ENCODE measurements at places on chromosomes 13 and 19.

DNA sequence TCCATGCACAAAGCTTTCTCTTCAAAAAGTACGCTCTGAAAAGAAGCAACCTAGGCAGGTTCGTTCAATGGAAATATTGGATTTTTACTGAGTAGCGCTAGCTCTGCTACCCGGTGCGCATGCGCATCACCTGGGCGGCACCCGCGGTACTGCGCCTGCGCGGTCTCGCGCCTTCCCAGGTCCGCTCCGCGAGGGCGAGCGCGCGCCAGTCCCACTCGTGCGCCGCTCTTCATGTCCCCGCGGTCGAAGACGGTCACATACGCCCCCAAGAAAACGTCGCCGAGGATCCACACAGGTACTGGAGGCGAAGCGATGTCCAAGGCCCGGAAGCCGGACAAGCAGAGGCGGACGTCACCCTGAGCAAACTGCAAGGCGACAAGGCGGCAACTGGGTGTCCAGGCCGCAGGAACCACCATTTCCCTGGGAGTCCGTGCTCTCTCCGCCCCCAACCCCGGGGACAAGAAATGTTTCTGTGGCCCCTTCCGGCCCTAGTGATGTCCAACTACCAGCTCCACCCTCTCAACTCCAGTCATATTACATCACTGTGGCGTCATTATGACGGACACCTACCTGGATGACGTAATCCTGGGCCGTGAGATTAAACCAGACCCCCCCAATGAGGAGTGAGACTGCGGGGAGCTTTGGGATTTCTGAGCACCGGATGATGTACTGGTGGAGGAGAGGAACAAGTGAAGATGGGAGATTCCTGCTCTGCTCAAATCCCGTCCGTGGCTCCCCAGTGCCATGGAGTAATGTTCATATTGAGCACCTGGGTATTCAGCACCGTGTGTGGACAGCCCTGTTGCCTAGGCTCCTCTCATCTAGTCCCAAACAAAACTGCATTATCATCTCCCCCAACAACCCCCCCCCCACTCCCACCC lies 4.8 kb upstream of the KCNC3 start:
- DNase-seq = no peak

DNA sequence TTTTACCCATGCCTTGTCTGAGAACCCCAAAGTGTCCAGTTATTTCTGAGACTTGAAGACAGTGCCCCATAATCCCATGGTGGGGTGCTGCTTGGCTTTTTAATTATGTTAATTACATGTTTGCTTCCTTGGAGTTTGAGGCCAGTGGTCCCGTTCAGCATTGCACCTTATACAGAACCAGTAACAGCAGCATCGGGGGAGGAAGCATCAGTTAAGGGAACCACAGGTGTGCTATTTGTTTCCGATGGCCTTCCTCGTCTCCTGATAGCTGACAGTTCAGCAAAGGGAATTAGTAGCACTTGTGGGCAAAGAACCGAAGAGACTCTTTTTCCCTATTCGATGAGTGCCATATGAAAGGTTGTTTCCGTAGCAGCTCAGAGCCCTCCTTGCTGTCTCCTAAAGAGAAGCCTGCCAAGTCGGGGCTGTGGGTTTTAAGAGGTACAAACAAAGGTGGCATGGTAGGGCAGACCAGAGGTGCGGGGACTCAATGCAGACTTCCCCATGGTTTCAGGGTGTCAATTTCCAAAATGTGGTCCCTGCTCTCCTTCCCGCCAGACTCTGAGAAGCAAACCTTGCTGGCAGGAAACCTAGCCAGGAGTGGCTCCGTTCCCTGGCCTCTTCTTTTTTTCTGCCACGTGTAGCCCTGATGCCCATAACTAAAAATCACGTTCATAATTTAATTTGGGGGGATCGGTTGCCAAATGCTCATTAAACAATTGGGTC lies 225.2 kb upstream of the TSHZ3 start:
- no peak for DNase-seq

DNA sequence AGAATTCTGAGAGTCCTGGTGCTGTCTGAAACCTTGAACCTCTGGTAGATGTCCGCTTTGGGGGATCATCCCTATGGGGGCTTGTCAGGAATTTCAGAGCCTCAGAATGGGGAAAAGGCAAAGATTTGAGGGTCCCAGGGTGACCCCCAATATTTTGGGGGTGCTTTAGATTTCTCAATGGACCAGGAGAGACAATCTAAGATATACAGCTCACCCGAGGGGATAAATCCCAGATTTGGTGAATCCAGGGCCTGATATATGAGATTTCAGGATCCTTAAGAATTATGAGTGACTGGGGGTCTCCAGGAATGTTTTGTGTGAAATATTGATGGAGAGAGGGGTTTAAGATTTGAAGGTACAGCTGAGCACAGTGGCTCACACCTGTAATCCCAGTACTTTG lies 3.3 kb downstream of the CAPN12 start:
- DNase-seq = no peak

DNA sequence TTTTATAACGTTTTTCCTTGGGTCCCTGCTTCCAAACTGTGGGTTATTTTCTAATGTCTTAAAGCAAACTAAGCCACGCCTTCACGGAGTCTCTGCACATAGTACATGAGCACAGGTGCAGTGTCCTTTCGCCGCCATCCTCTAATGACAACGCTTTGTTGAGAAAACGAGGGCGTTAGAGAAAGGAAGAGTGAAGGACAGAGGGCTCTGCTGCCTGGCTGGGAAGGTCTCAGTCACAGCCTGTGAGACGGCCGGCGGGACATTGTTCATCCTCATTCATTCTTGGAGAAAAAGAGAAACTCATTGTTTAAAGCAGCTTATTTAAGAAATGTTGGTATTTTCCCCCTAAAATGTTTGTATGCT lies 9.5 kb downstream of the IL17D start:
- no peak for DNase-seq

GRCh38 chr13:109123971-109124370 lies 494.6 kb downstream of the MYO16 start:
- no peak for DNase-seq

GRCh38 chr13:52615812-52616211 lies 26.4 kb upstream of the HNRNPA1L2 start:
- DNase-seq = peak; percentile 13

DNA sequence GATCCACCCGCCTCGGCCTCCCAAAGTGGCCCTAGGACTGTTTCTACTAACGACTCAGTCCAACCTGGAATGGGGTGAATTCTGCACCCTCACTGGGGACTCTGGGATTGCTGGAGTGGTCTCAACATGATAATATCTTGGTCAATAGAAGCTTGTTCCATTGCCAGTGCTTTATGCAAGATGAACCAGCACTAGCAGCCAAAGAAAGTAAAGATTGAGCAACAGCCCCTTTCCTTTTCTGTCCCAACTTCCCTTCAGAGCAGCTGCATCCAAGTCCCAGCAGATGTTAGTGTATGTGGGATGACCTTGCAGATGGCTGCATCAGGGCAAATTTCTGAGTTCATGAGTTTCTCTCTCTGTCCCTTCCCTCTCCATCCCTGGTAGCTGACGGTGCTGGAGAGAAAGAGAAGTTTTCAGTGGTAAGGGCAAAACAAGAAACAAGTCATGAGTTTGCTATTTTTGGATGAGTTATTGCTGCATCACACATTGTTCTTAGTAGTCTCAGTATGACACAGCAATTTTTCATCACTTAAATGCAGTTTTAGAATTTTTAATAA lies 183.6 kb upstream of the EDNRB start:
- no peak for DNase-seq
